ENCODE measurements at places on chromosomes 2 and 18. TPM values are rescaled to one million over a fixed set of nuclear protein-coding genes. Genes with fewer than 3 reads are reported as not detected.

Gene SLC4A3
- total RNA-seq = 5.0 TPM

Gene C1GALT1C1L
- not detected for total RNA-seq

Gene POTEJ
- not detected for total RNA-seq

Gene DYNAP
- total RNA-seq = not detected

Gene HSBP1L1
- 32.7 TPM for total RNA-seq

Gene FOXD4L1
- total RNA-seq = not detected

Gene FAM124B
- total RNA-seq = not detected

Gene CEP192
- 13.4 TPM for total RNA-seq

Gene CDH19
- not detected for total RNA-seq

Gene SLC9A2
- total RNA-seq = not detected

Gene ALPI
- not detected for total RNA-seq

Gene PRKAG3
- total RNA-seq = not detected

Gene REEP1
- total RNA-seq = 1.1 TPM

Gene GALNT13
- 22.8 TPM for total RNA-seq

Gene ICOS
- not detected for total RNA-seq

Gene SERPINB3
- not detected for total RNA-seq

Gene PRSS56
- not detected for total RNA-seq

Gene GCG
- not detected for total RNA-seq

Gene SKOR2
- total RNA-seq = not detected

Gene BMP10
- not detected for total RNA-seq

Gene POMC
- not detected for total RNA-seq

Gene PARD3B
- total RNA-seq = 0.31 TPM

Gene LOXL3
- 11.4 TPM for total RNA-seq

Gene PTPRN
- 0.71 TPM for total RNA-seq

Gene BOK
- total RNA-seq = 36.3 TPM

Gene MDH1B
- 6.9 TPM for total RNA-seq

Gene CHRNG
- total RNA-seq = not detected

Gene GPR39
- total RNA-seq = 0.44 TPM

Gene LAMA1
- 0.31 TPM for total RNA-seq

Gene NT5C1B
- total RNA-seq = not detected

Data from G401 (cell line).